ENCODE measurements at places on chromosomes 1 and 21.

GRCh38 chr1:119715542-119715941 lies 3.8 kb downstream of the PHGDH start:
- peak; percentile 39 for DNase-seq

DNA sequence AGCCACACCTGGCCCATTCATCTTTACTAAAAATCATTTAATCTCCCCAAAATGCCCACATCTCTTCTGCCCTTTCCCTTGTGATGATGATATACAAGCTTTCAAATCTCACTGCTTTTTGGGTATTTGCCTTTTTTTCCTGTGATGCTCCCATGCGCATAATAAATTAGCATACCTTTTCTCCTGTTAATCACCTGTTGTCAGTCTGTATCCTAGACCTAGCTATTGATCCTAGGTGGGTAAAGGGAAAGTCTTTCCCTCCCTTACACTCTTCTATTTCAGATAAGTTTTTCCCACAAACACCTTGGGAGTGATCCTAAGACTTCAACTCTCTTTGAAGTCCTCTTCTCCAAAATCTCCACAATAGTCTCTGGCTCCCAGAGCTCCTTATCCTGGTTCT lies 12.0 kb upstream of the SLC35A3 start:
- DNase-seq: no peak

DNA sequence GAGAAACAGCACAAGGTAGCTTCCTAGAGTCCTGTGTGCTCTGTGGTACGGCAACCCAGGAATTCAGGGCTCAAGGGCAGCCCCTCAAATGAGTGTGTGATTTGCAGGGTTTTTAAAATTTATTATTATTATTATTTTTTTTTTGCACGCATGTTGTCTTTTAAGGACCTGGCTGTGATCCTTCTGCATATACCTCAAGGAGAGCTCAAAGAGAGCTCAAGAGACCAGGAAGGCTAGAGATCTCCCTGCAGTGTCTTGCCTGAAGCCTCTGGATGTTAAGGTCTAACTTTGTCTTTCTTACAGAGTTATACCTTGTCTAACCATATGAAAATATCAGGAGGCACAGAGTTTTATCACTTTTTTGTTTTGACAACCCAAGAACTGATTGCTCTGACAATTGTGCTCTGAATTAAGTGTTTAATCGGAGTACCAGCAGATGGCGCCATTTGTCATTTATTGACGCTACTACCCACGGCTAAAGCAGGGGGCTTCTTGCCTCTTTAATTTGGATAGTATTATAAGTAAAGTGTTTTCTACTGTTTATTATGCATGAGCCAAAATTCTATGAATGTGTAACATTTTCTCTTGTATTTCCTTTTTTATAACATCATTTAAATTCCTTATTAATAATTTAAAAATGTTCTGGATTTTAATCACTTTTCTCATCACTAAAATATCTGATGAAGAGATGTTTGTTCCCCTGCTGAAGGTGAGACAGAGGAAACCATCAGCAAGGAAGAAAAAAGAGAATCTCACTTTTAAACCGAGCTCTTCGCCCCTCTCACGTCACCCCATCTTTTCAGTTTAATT lies 35.8 kb upstream of the LMO4 start:
- DNase-seq: peak; percentile 53

GRCh38 chr21:46095083-46095719 lies 2.7 kb upstream of the COL6A2 start:
- no peak for DNase-seq

- DNase-seq: peak; percentile 58
These were observed 58.4 kb upstream of the CACNA1E start for GRCh38 chr1:181424786-181425403.

GRCh38 chr1:98019747-98020146 lies 98.9 kb upstream of the DPYD start:
- DNase-seq: no peak

DNA sequence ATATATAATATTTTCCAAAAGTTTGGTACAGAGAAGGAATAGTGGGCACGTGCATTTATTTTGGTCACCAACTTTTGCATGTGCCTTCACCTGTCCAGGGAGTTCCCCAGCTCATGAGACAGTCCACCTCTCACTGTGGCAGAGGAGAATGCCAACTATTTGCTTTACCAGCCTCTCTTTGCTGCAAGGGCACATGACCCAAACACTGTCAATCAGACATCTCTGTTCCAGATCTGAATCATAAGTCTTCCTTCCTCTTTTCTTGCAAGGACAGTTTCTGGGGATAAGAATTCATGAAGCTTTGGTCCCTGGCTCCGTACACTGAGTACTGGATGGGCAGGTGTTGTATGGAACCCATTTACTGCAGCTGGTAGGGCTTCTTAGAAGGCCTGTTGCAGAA lies 38.6 kb downstream of the C1orf87 start:
- no peak for DNase-seq

DNA sequence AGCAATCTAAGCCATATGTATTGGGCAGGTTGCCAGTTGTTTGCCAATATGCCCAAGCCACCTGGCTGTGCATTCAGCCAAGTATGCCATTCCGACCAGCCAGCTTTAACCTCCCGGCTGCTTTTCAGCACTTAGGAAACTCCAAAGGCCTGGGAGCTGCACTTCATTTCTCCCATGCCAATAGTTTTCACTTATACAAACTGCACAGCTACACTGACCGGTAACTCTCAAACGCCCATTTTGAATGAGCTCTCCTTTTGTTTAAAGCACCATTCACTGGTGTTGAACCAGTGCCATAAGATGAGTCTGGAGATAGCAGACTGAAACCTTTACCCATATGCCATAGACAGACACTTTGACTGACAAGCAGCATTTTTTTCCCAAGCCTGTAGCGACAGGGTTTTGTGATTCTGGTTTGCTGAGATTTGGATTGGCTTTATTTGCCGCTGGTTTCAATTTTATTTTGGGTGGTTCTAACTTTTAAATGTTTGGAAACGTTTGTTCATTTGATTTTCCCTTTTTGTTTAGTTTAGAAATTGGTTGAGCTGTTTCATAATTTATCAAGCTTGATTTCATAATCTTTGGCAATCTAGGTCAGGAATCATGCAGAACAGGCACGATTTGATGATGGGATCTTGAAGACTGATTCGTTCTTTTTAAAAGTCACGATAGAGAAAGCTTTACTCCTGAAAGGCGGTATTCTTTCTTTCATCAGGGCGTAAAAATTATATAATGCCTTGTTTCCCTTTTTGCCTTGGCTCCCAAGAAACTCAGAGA lies 144.6 kb downstream of the NFIA start:
- DNase-seq: peak; percentile 34

- DNase-seq: no peak
These were observed 25.3 kb downstream of the FTCD start for GRCh38 chr21:46129846-46130651.

GRCh38 chr1:206540044-206540780 lies 32.9 kb downstream of the RASSF5 start:
- no peak for DNase-seq

GRCh38 chr1:180197231-180197630 lies 32.8 kb upstream of the LHX4 start:
- DNase-seq: no peak

- no peak for DNase-seq
These were observed 12.4 kb upstream of the CREG1 start for GRCh38 chr1:167565922-167566321.

DNA sequence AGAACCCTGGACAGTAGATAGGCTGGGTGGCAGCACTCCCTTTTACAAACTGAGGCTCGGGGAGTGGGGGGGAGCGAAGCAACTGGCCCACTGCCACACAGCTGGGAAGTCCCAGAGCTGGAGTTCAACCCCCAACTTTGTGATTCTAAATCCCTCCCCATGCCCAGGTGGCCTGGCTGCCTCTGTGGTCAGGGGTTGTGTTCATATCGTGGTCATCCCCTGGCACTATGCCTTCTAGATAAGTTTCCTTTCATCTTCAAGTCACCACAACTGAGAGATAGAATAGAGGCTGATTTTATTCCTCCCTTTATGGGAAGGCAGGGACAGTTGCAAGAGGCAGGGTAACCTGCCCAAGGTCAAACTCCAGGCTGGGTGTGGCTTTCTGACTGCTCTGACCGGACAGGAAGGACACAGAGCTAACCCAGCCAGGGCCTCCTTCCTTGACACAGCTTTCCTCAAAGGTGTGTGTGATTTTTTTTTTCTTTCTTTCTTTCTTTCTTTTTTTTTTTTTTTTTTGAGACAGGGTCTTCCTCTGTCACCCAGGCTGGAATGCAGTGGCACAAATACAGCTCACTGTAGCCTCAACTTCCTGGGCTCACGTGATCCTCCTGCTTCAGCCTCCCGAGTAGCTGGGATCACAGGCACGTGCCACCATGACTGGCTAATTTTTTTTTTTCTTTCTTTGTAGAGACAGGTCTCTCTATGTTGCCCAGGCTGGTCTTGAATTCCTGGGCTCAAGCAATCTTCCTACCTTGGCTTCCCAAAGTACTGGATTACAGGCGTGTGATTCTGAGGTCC lies 18.4 kb upstream of the TNFRSF1B start:
- no peak for DNase-seq

DNA sequence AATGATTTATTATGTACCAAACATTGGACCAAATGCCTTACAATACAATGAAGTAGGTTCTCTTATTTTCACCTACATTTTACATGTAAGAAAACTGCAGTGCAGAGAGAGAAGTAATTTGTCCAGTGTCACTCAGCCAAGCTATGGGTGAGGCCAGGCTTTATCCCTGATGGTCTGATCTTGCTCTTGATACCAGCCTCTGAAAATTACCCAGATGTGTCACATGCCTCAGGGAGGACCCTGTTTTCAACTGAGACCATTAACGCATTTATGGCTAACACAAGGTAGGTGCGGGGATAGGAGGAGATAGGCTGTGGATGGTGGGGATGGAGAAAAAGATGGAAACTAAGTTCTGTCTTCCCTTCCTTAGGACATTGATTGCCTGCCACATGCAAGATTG lies 56.9 kb downstream of the NGF start:
- DNase-seq: no peak

- DNase-seq: no peak
These were observed 66.5 kb downstream of the AK4 start for GRCh38 chr1:65214340-65215027.

GRCh38 chr1:153749408-153750005 lies 21.7 kb downstream of the INTS3 start:
- DNase-seq: peak; percentile 81

DNA sequence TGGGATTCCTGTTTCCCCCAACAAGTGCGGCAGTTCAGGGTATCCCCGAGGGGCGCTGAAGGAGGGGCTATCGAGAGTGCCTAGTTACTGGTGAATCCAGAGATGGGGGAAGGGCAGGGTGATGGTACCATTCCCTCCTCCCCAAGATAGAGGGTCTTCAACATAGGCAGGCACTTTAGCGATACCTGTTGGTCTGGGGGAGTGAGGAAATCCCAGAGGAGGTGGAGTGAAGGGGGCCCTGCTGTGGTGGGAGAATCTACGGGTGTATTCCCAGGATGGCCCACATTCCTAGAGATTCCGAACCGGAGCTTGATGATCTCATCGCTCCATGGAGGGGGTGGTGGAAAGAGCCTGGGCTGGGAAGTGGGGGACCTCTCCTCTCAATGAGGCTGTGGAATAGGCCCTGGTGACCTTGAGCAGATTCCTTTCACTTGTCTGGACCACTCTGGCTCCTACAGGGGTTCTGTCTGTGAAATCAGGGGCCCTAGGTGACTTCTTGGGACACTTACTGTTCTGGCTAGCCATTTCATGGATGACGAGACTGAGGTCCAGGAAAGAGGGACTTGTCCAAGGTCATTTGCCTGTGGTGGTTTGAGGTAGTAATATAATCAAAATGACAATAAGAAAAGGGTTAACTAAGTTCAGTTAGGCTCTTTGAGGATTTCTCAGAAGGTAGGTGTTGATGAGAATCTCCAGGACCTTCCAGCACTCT lies 52.7 kb upstream of the SYNC start:
- DNase-seq: no peak

- DNase-seq: no peak
These were observed 26.4 kb downstream of the GIPC2 start for GRCh38 chr1:78072216-78072615.

DNA sequence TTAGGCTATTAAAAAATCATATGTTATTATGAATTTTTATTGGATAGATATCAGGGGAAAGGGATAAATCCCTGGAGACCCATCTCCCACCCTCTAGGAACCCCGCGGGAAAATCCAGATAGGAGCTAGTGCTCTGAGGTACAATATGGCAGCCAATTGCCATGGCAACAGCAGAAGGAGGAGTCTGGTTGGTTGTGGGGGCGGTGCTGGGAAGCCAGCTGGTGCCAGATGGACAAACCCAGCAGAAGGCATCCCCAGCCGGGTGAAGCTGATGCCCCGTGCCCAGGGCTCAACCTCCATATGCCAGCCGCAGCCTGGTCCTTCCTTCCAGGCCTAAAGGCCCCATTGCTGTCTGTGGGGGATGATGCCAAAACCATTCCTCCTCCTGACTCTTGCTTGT lies 38.3 kb downstream of the RHBG start:
- no peak for DNase-seq

DNA sequence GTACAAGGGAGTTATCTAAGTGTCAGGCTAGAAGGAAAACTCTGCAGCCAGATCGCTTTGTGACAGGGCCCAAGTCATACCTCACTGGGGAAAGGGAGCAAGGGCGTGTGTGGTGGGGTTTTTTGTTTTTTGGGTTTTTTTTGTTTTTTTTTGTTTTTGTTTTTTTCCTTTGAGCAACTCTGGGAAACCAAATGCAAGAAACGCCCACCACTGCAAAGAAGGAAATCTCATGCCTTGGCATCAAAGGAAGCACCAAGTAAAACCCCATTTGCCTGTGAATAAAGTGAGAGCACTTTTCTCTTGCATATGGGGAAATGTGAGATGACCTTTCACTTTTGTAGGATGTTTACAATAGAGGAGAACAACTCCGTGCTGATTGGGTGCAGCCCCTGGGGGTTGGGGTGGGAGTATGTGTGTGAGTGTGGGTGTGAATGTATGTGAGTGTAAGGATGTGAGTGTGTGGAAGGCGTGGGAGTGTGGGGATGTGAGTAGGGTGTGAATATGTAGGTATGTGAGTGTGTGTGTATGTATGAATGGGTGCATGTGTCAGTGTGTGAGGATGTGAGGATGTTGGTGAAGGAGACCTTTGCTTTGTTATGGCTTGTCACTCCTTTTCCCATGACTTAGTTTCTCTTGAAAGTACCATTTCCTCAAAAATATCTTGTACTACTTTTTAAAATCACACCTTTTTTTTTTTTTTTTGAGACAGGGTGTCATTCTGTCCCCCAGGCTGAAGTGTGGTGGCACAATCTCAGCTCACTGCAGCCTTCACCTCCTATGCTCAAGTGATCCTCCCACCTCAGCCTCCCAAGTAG lies 34.6 kb downstream of the IL12RB2 start:
- no peak for DNase-seq

- no peak for DNase-seq
These were observed 1.9 kb downstream of the RUSC1 start for GRCh38 chr1:155322571-155322952.

DNA sequence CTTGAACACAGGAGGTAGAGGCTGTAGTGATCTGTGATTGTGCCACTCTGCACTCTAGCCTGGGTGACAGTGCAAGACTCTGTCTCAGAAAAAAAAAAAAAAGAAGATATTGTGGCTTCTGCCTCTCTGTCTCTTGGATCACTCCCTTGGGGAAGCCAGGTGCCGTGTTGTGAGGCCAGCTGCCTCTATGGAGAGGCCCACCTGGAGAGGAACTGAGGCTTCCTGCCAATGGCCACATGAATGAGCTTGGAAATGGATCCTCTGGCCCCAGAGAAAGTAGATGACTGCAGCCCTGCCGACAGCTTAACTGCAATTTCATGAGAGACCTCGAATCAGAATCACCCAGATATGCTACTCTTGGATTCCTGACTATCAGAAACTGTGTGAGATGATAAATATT lies 19.7 kb upstream of the AK2 start:
- no peak for DNase-seq
